ENCODE measurements at places on chromosomes 5 and 9. TPM values are rescaled to one million over a fixed set of nuclear protein-coding genes. Genes with fewer than 3 reads are reported as not detected.

GRCh38 chr5:107764976-107765804, 94.5 kb upstream of the EFNA5 start:
- no peaks in the 10 kb centered on the region for H3K4me1 ChIP-seq
- DNase-seq, result no peak
- no peak overlapping the region for H3K4me3 ChIP-seq
- no peaks in the 10 kb centered on the region for H3K27me3 ChIP-seq

- no peaks in the 10 kb centered on the region for H3K27me3 ChIP-seq
- peak overlapping the region; percentile 59 for H3K4me3 ChIP-seq
- H3K27ac ChIP-seq, result peak overlapping the region; percentile 8
- H3K4me1 ChIP-seq, result peaks cover 14% of the 10 kb centered on the region
Observed at GRCh38 chr5:1004461-1005248, 3.9 kb upstream of the NKD2 start.

- no peaks in the 10 kb centered on the region for H3K4me1 ChIP-seq
- no peak overlapping the region for H3K4me3 ChIP-seq
- DNase-seq, result no peak
- no peaks in the 10 kb centered on the region for H3K36me3 ChIP-seq
- no peak overlapping the region for H3K27ac ChIP-seq
- no peaks in the 10 kb centered on the region for H3K27me3 ChIP-seq
Observed at GRCh38 chr5:92444888-92445287, 1061.8 kb upstream of the ARRDC3 start.

DNA sequence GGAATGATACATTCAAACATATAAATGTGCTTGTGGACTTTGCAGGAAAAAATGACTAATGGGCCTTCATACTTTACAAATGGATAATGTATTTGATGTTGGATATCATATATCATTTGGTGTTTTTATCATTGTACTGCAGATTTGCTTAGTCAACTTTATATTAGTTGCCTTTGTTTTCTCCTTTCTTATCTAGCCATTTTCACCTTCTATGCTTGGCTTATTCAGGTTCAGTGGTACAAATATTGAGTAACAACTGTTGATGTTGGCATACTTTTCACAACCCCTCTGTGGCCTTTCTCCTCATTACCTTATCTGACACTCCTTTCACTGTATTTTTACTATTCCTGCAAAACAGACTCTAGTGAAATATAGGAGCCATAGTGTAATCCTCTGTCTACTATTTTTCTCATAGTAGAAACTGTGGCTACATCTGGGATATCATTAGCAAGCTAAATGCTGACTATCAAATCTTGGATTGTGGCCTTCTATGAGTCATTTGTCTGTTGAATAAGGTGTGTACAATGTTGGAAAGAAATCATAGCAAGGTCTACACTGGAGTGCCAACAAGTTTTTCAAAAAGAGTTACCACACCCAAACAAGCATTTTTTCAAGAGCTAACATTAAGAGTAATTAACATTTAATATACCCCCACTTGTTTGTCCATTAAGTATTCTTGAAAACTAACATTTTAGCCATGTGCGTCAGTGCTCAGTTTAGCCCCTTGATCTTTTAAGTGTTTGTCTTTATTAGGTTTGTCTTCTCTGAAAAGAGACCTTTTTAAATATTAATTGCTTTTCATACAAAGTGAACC, 330.1 kb downstream of the ADGRV1 start:
- no peaks in the 10 kb centered on the region for H3K4me1 ChIP-seq
- H3K27ac ChIP-seq, result no peak overlapping the region
- no peaks in the 10 kb centered on the region for H3K27me3 ChIP-seq
- no peak overlapping the region for H3K4me3 ChIP-seq
- DNase-seq, result no peak

- H3K4me3 ChIP-seq, result no peak overlapping the region
- H3K27ac ChIP-seq, result no peak overlapping the region
- H3K4me1 ChIP-seq, result no peaks in the 10 kb centered on the region
- no peak for DNase-seq
- H3K36me3 ChIP-seq, result no peaks in the 10 kb centered on the region
Observed at GRCh38 chr5:141586246-141586645, 32.6 kb downstream of the DIAPH1 start.

The PRRC2B gene
- 175 TPM for total RNA-seq

The EDIL3 gene
- 3.5 TPM for total RNA-seq

The OR2V2 gene
- total RNA-seq, result not detected

The TSLP gene
- 1.7 TPM for total RNA-seq

All from testis (tissue), 5 donors.